NCI-H460 (cell line): ENCODE measurements at places on chromosomes 2 and 18. TPM values are rescaled to one million over a fixed set of nuclear protein-coding genes. Genes with fewer than 3 reads are reported as not detected.

DNA sequence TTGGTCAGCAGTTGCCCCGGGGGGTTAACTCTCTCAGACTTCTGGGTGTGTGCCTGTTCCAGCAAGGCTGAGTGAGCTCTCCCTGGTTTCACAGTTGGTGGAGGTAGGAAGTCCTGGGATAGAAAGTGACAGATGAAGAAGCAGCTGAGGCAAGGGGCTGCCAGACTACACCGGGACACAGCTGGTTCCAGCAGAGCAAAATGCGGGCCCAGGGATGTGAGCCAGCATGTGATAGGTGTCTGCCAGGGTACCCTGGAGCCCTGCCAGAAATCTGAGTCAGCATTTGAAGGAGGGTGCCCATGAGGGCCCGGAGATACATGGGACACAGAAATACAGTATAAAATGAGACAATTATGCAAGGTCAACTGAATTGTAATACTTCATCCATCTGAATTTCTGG, 79.3 kb upstream of the LGALSL start:
- DNase-seq, result no peak

C2orf78 gene
- not detected in 2 replicates for total RNA-seq

DNA sequence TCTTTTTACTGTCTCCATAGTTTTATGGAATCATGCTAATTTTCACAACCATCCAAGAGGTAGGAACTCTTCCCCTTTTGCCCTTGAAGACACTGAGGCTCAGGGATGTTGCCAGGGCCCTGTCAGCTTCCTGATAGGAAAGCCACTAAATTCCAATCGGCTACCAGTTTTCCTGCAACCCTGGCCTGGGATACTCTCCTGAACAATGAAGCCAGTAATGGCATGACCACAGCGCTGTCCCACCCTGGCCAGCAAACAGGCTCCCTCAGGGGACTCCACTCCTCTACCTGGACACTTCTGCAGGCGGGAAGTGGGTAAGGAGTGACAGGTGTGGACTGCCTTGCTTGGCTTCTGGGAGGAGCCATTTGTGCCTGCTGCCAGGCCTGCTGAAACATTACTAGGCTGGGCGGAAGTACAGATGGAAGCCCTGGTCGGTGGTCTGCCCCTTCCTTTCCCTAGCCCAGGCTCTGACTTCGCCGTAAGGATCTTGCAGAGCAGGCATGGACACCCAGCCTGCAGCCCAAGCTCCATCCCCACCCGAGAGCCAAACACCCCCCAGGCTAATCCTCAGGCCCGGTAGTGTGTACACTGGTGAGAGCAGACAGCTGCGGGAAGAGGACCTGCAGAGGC, 78.8 kb upstream of the SMAD2 start:
- DNase-seq, result no peak

ALKAL2 gene
- total RNA-seq, result not detected in 2 replicates

GRCh38 chr2:219405451-219405850, 12.7 kb upstream of the DES start:
- DNase-seq, result no peak

- no peak for DNase-seq
These were observed 219.8 kb downstream of the DPP10 start for GRCh38 chr2:114661971-114662939.

DNA sequence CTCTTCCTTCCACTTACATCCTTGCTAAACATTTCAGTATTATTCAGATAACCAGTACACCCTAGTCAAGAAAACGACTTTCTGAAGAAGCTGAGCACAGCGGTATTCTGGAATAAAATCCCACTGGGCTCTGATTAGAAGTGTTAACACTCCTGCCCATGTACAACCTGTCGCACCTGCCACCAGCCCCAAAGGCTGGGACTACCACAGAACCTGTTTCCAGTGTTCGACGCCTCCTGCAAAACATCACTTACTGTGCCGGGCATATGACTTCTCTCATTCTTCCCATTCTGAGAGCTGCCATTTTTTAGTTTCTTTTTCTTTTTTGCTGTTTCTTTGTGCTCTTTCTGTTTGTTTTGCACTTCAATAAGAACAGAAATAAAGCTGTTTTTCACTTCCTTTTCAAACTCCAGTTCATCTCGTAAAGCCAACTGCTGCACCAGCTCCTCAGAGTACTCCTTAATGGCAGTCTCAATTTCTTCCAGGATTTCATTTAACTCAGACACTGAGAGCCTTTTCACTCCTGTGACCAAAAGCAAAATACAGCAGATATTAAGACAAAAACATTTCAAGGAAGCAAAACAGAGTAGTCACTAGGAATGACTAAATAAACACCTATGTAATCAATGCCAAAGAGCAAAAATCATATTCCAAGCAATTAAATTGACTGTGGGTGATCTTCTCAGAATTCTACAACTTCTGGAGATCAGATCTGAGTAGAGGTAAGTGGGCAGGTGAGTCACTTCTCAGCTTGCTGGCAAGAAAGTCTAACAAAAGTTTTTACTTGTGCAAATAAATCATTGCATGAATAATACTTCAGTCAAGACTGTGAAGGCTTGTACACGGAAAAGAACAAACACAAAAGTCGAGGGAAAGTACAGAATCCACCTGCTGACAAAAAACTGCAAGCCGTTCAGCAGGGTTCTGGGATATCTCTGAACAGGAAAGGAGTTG, 19.3 kb downstream of the FEZ2 start:
- DNase-seq, result no peak

DNA sequence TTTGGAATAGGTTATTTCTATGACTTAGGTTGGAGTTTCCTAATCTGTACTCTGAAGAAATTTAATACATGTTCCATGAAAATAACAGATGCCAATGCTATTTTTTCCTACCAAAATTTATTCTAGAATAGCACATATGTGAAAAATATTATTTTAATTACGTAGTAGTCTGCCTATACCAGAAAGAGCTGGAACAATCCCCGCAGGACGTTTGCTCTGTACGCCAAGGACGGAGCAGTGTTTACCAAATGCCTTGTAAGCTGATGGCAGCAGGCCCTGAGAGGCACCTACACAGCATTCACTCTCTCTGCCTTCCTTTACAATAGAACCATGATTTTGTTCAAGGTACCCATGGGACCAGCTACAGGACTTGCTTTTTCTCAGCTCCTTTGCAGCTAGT, 16.8 kb upstream of the SLC1A4 start:
- DNase-seq, result no peak

DNA sequence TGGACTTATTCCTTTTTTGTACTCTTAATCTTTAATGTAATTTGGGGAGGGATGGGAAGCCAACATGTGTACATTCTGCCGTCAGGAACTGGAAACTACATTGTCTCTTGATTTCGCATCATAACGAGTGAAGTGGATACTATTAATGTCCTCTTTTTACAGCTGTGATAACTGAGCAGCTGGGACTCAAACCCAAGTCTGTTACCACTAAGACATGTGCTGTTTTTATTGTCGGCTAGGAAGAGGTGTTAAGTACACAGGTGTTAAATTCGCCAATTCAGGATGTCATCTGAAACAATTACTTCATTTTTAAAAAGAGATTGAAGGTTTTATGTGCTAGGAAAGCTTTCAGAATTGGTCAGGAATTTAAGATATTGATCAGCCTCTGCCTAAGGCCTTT, 6.9 kb downstream of the GMCL1 start:
- DNase-seq, result no peak

DNA sequence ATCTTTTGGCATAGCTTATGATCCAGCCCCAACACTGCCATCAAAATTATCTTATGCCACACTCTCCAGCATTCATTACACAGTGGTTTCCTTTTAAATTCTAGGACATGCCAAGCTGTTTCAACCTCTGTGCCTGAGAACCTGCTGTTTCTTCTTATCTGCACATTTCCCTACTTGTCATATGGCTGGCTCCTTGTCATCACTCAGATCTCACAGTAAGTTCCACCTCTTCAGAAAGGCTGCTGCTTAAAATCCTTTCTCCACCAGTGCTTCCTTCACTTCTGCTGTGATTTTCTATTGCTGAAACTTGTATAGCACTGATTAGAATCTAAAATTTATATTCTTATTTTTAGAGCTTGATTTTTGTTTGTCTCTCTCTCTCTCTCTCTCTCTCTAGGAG, 43.4 kb downstream of the MC4R start:
- no peak for DNase-seq

MEP1B gene
- 0.20 TPM in 1 of 2 replicates, not detected in the other for total RNA-seq

APLF gene
- 0.46 and 1.2 TPM in 2 replicates for total RNA-seq

DNA sequence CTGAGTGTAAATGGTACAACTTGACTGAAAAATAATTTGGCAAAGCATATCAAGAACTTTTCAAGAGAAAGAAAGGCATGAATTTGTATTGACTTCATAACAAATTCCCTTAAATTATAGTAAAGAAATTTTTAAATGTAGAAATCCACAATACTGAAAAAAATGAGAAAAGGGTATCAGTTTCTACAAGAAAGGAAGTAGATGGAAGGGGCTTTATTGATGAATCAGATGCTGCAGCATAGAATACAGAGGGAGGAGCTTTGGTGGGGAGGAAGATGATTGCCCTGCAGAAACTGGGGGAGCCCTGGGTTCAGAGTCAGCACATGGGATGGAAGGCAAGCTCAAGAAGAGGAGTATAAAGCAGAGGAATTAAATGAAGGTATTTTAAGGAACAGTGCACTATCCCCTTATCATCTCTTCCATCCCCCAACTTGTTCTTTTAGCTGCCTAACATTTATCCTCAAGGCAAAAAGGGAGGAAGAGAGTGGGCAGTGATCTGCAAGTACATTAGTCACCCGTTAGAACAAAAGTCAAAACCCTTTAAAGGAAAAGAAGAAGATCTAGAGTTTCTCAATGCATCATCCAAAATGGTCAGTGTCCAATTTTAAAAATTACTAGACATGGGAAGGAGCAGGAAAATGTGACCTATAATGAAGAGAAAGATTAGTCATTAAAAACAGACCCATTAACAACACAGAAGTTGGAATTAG, 77.7 kb downstream of the KCTD18 start:
- DNase-seq, result no peak

DNA sequence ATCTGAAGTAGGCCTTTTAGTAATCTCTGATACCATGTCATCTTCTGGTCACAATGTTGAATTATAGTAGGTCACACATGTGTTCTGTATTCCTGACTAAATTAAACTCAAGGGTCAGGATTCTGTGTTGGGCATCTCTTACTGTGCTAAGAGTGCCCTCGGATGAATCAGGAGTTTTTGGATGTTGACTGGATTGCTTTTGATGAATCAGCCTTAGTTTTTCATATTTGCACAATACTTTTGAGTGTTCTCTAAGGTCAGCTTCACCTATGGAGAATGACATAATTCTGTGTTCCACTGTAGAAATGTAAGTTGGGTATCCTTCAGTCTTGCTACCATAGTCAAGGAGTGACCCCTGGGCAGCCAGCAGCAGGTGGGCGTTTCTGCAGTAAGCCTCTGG, 190.1 kb downstream of the PTPRM start:
- no peak for DNase-seq

SERPINB11 gene
- total RNA-seq, result 107 and 126 TPM in 2 replicates

DNA sequence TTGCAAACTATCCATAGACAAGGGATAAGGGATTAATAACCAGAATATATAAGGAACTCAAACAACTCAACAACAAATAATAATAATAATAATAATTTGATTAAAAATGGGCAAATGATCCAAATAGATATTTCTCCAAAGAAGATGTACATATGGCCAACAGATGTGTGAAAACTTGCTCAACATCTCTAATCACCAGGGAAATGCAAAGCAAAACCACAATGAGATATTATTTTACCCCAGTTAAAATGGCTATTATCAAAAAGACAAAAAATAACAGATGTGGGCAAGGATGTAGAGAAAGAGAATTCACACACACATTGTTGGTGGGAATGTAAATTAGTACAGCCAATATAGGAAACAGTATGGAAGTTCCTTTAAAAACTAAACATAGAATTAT, 26.9 kb downstream of the DNAH7 start:
- no peak for DNase-seq

DNA sequence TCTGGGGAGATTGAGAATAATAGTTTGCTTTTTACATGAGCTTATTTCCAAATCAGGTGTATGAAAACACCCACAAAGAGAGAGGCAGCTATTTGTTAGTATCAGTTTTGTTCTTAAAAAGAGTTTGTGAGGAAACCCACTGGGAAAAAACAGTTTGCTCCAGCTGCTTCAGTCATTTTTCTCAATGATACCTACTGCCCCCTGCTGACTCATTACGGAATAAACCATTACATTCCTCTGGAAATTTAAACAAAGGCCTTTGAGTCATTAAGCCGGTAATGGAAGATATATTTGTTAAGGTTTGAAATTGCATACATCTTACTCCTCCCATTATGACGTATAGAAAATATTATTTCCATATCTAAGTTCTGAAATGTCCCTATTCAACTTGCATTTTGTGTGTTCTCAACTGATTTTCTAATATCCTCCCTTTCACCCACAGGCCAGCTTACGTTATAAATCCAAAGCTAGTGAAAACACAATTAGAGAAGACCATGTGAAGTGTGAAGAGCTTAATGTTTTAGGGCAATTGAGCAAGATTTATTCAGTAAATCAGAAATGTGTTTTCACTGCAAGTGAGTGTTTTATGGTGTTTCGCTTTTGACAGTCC, 761.6 kb downstream of the DSC3 start:
- peak; percentile 41 for DNase-seq

GRCh38 chr18:62814132-62814759, 98.9 kb downstream of the PHLPP1 start:
- no peak for DNase-seq

DNA sequence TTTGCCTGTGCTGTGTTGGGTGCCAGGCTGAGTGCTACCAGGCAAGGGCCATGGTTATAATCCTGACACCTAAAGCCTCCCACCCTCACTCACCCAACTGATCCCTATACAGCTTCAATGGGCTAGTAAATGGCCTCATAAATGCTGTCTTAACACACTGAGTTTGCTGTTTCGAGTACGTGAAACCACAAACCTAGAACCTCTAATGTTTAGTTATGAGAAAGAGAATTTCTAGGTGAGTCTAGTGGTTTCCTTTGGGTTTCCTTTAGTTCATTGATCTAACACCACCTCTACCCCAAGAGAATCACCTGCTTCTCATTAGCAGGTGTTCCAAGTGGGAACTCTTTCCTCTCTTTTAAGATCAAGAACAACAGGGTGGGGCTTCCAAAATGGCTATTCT, 172.0 kb downstream of the MC4R start:
- no peak for DNase-seq

DNA sequence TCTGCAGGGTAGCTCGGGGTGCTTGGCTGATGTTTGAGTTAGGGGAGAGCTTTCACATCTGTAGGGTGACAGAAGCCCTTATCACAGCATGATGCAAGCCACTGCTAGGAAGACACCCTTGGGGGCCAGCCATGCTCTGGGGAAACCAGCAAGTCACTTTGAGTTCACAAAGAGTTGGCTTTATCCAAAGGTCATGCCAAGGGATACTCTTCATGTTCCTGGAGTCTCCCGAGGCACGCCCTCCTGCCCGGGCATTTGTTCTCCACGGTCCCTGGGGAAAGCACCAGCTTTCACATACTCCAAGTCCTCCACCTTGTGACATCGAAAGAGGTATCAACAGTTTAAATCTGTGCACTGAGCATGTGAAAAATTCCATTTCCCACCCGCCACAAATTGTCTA, 227.7 kb downstream of the VAPA start:
- DNase-seq, result no peak

SERPINB4 gene
- total RNA-seq, result not detected in 2 replicates
